Mesothelial cell of epicardium (in vitro differentiated cells): ENCODE measurements at places on chromosomes 2 and 18.

DNA sequence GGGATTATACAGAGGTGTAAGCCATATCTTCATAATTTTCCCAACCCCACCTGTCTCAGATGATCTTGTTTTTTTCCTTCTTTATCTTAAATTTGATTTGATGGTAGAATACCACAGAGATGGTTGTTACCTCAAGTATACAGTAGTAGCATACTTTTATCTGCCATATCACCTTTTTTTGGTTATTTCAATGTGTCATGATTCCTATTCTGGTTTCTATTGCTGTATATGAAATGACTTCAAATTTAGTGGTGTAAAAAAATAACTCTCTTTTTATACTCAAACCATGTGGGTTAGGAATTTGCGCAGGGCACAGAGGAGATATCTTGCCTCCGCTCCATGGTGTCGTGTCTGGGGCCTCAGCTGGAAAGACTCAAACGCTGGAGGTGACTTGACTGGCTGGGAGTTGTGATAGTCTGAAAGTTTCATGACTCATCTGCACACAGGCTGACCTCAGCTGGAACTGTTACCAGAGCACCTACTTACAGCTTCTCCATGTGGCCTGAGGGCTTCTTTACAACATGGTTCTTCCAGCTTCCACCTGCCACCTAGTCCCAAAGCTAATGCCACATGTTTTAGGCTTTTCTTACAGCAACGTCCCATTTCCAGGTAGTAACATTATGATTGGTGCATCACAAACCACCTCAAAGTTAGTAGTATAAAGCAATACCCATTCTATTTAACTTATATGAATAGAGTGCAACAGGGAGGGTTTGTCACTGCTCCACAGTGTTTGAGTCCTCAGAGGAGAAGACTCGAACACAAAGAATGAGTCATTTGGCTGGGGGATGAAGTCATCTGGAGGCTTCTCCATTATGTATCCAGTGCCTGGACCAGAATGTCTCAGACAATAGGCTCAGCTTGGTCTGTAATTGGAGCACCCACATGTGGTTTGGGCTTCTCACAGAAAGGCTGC lies 82.3 kb upstream of the XPO1 start:
- no peak for DNase-seq

DNA sequence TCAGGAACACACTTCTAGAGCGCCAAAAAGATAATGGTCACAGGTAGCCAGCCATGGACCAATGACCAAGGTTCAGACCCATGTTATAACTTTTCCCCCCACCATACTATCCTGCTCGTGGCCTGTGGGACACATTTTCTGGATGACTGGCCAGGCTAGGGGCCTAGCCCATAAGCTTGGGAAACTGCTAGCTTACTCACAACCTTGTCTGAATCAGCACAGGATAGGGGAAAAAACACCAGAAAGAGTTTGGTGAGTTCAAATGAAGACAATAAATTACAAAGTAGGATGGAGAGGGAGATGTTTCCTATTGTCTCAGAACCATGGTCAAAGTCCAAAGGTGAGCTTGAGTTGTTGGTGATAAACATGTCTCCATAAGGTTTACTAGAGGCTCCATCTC lies 156.3 kb upstream of the CCDC68 start:
- DNase-seq, result no peak

GRCh38 chr2:10526281-10527000 lies 78.3 kb upstream of the ODC1 start:
- no peak for DNase-seq

DNA sequence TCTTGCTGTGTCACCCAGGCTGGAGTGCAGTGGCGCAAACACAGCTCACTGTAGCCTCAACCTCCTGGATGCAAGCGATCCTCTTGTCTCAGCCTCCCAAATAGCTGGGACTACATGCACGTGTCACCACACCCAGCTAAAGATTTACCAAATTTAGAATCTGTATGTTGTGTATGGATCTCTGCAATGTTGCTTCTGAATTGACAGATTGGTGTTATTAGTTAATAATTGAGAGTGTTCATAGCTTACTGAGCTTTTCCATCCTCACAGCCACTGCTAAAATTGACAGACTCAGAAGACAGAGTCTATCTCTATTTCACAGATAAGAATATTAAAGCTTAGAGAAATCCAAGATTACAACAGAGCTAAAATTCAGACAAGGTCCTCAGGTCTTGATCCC lies 4.3 kb upstream of the NBAS start:
- no peak for DNase-seq

DNA sequence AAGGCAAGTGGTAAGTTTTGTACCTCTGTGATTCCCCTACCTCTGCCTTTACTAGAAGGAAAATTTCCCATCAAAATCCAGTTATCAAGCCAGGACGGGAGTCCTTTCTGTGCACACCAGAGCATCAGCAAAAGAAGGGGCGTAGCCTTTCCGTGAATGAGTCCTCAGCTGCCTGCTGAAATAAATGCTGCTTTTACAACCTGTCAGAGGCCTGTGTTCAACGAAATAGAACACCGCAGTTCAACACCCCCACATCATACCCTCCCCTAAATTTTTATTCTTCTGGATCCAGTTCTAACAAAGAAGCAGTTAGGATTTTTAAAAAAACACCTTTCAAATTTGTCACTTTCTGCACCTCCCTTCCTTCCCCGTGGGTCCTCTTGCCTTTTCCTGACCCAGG lies 135.8 kb downstream of the SETBP1 start:
- no peak for DNase-seq

DNA sequence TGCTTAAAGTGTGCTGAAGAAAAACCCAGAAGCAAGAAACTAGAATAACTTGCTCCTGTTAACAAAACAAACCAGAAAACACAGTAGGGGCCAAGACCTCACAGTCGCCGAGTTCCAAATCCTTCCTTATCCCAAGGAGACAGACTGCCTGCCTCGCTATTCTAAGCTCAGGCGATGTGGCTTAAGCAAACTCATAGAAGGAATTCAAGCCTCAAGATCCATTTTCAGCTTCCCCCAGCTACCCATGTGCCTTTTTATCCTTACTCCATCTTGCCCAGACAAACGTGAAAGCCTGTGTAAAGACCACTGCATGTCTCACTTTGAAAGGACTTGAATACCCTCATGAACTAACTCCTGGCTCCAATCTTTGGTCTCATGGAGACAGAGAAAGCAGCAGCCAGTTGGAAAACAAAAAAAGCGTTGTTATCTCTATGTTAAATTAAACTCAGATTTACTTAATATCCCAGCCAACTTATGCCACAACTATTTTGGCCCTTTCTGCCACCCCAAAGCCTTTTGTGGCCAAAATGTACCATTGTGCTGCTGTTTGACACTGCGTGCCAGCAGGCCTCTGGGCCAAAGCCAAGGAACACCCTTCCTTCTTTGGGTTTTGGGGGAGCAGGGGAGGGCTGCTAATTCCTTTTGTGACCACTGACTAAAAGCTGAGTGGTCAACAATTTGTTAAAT lies 123.2 kb upstream of the FZD5 start:
- DNase-seq, result no peak

DNA sequence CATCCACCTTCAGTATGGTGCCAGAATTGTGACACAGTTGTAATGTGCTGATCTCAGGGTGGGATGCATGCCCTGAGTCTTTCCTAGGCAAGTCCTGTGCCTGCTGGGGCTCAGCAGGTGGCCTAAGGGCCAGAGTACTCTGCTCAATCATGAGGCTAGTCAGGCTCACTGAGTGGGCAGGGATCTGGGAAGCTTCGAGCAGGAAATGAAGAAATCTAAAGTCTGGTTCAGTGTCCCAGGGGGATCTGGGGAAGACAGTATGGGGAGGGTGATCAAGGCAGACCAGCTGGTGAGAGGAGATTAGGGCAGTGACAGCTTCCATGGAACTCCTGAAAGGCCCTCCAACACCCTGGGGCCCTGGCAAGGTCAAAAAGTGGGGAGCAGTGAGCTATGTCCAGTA lies 8.9 kb upstream of the ANKRD29 start:
- DNase-seq, result no peak

GRCh38 chr2:10083692-10084211 lies 3.5 kb upstream of the CYS1 start:
- DNase-seq, result no peak

DNA sequence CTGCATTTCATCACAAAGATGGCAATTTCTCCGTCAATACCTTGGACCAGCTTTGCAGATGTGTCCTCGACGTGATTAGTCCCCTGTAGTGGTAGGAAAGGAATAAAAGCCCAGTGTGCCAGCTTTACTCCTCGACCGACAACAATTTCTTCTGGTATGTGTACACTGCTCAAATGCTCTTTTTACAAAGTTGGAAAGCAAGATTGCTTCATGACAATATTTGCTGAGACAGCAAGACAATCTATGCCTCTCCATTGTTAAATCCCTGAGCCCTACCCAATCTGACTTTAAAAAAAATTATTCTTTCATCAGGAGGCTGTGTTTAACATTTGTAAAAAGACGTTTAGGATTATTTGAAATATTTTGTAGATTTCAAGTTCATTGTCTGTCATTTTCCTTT lies 27.6 kb upstream of the ZEB2 start:
- DNase-seq, result no peak

GRCh38 chr18:42838546-42839145 lies 276.8 kb downstream of the RIT2 start:
- no peak for DNase-seq
